ENCODE measurements at places on chromosomes 2 and 18.

DNA sequence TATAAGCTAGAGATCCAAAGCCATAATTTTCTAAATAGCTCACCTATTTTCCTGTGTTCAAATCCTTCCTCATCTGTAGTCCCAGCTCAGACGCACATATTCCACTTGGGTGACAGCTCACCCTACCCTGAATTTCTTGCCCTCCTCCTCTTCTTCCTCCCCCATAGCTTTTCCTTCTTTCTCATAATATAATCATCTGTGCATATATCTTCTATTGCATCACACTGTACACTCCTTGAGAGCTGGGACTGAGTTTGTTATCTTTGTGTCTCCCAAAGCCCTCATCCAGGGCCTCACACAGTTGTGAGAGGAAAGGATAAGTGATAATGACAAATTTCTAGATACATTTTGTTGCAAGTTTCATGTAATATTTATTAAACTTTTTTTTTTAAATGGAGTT is 55.9 kb upstream of the RTN4 start:
- DNase-seq = no peak

GRCh38 chr18:23809415-23809814 is 120.2 kb downstream of the LAMA3 start:
- no peak for DNase-seq

DNA sequence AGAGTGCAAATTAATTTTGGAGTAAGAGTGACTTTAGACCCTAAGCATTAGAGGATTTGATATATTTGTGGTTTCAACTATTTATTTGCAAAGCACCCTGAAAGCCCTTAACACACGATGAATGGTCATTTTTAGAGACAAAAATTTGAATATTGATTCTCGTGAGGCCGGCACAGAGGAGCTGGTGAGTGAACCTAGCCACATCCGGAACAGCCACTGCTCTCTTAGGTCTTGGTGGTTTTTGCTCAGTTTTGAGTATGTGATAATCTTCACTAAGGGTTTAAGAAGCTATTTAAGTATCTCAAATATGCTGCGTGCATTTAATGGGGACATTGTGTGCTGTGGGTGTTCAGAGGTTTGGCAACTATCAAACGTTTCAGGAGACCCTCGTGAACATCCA is 204.8 kb downstream of the TSN start:
- no peak for DNase-seq

DNA sequence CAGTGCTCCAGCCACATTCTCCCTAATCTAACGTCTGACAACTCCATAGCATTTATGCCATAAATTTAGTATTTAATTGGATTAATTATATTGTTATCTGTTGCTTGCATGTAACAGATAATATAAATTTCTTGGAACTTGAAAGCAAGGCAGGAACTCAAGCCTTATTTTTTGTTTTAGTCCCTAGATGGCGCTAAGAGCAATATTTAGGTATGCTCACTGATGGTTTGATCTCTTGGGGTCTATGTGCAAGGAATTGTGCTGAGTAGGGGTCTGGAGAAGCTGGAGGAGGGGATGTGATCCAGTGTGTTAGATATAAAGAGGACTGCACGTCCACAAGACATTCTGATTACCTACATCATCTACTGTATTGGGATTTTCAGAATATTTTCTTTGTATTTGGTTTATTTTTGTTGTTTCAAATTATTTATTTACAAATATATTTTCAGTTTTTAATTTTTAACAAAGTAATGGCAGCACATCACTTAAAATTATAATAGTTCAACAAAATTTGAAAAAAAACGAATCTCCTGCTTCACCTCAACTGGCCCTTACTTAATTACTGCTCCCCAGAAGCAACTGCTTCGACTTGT is 32.8 kb downstream of the KATNAL2 start:
- no peak for DNase-seq
